GM23338 (cell line): ENCODE measurements at places on chromosomes 2 and 18. TPM values are rescaled to one million over a fixed set of nuclear protein-coding genes. Genes with fewer than 3 reads are reported as not detected.

- no peaks in the 10 kb centered on the region for H3K4me1 ChIP-seq
- peaks cover 4% of the 10 kb centered on the region; the same call in 1 of the 2 replicates for H3K36me3 ChIP-seq
- no peaks in the 10 kb centered on the region for H3K27me3 ChIP-seq
- no peak overlapping the region for H3K4me3 ChIP-seq
- H3K27ac ChIP-seq = no peak overlapping the region
Measured at GRCh38 chr2:223853425-223853837, 16.0 kb upstream of the AP1S3 start.

GRCh38 chr2:46273225-46273863 lies 23.9 kb upstream of the EPAS1 start:
- H3K4me1 ChIP-seq = no peaks in the 10 kb centered on the region
- H3K36me3 ChIP-seq = no peaks in the 10 kb centered on the region
- no peak overlapping the region for H3K27ac ChIP-seq
- H3K4me3 ChIP-seq = no peak overlapping the region
- H3K27me3 ChIP-seq = no peaks in the 10 kb centered on the region

DNA sequence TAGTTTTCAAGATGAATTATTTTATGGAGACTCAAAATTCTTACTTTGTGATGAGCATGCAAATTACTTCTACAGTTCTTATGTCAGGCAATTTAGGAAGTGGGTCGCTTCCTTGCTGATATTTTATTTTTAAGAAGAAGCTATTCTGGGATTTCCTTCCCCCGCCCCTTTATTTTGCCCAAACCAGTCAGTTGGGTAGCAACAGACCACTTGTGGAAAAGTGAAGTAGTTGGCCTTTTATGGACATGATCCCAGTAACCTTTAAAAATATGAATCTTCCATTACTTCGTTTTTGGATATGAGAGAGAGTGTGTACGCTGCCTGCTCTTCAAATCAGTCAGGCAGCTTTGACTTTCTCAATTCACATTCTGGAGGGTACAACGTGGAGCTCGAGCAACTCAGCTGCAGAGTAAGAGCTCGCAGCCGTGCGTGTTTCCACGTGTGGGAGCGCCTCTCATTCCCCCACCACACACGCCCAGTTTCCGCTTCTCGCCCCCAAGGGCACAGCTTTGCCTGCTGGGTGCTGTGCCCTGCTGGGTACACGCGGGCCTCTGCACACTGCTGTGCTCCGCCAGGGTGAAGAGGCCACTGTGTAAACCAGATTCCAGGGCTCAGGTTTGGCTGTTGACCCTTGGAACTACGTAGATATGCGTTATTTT lies 92.6 kb downstream of the ITGB1BP1 start:
- DNase-seq = no peak
- no peak overlapping the region for H3K27ac ChIP-seq
- no peaks in the 10 kb centered on the region for H3K36me3 ChIP-seq

- H3K27ac ChIP-seq = no peak overlapping the region
- H3K27me3 ChIP-seq = no peaks in the 10 kb centered on the region
- peaks cover 7% of the 10 kb centered on the region; the same call in 1 of the 2 replicates for H3K4me1 ChIP-seq
- no peaks in the 10 kb centered on the region for H3K36me3 ChIP-seq
Measured at GRCh38 chr2:134609924-134610513, 108.8 kb downstream of the TMEM163 start.

The INPP4A gene
- total RNA-seq = 36.9 and 42.3 TPM in 2 replicates

The DOCK10 gene
- total RNA-seq = 1.3 and 1.7 TPM in 2 replicates

- H3K27me3 ChIP-seq = no peaks in the 10 kb centered on the region
- no peaks in the 10 kb centered on the region; the same call in 1 of the 2 replicates for H3K4me1 ChIP-seq
- no peak for DNase-seq
- H3K4me3 ChIP-seq = no peak overlapping the region
Measured at GRCh38 chr2:43144263-43144662, 82.1 kb downstream of the ZFP36L2 start.

The MEIS1 gene
- total RNA-seq = 0.28 TPM in 1 of 2 replicates, not detected in the other

DNA sequence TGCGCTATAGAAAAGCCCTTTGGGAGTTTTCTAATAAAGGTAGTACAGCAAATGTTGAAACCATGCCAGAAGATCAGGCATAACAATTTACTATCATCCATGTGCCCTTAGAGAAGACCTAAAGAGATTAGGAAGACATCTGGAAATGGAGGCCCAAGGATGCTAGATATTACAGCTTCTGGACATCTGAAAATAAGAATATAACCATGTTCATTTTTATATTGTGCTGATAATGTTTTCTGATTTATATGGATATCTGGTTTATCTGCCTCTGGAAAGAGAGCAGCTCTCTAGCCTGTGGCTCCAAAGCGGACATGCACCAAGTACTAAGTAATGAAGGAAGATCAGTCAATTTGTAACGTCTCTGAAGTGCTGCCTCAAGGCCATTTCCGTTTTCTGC lies 478.0 kb upstream of the DDX18 start:
- no peak for DNase-seq
- no peaks in the 10 kb centered on the region for H3K27me3 ChIP-seq
- H3K4me1 ChIP-seq = no peaks in the 10 kb centered on the region
- no peak overlapping the region for H3K4me3 ChIP-seq

- no peaks in the 10 kb centered on the region for H3K27me3 ChIP-seq
- no peak overlapping the region for H3K27ac ChIP-seq
- DNase-seq = no peak
Measured at GRCh38 chr2:110639972-110640371, 37.9 kb downstream of the BUB1 start.
